ENCODE measurements at places on chromosomes 5 and 9. TPM values are rescaled to one million over a fixed set of nuclear protein-coding genes. Genes with fewer than 3 reads are reported as not detected.

C5 gene
- total RNA-seq, result 5.2 TPM

- no peak for DNase-seq
Measured at GRCh38 chr9:97076238-97076637, 37.3 kb upstream of the CTSV start.

GRCh38 chr5:34578962-34579361 lies 77.2 kb upstream of the RAI14 start:
- DNase-seq, result no peak

- no peak for DNase-seq
Measured at GRCh38 chr9:105318729-105319191, 74.3 kb downstream of the SLC44A1 start.

- no peak for DNase-seq
Measured at GRCh38 chr5:135694012-135694411, 115.2 kb upstream of the CXCL14 start.

GRCh38 chr5:6435356-6435755 lies 13.3 kb upstream of the UBE2QL1 start:
- no peak for DNase-seq

ACTBL2 gene
- total RNA-seq, result not detected

DNA sequence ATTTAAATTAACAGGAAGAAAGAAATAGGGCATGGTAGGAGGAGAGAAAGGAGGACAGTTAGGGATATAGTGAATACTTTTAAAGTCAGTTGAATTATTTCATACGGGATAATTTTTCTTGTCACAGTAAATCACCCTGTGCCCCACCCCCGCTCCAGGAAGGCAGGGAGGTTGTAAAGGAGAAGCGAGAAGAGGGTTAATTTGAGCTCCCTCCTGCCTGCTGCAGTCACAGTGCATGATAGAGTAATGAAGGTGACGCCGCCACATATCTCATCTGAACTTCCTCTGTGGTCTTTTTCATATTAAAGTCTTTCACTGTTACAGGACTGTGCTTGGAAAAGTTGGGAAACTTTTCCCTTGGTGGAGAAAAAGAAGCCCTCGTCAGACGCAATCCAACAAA lies 896 bp upstream of the PCSK5 start:
- DNase-seq, result no peak

GRCh38 chr5:132227485-132228240 lies at the start of gene P4HA2:
Gene P4HA2, minus strand, starts transcription at chr5:132227853. Its CDS starts 9,227 bp downstream, at chr5:132218626.
- DNase-seq, result peak; percentile 7

HMCN2 gene
- total RNA-seq, result 0.19 TPM

INIP gene
- 11.2 TPM for total RNA-seq

- DNase-seq, result no peak
Measured at GRCh38 chr9:137482094-137482781, 23.1 kb upstream of the NSMF start.

DNA sequence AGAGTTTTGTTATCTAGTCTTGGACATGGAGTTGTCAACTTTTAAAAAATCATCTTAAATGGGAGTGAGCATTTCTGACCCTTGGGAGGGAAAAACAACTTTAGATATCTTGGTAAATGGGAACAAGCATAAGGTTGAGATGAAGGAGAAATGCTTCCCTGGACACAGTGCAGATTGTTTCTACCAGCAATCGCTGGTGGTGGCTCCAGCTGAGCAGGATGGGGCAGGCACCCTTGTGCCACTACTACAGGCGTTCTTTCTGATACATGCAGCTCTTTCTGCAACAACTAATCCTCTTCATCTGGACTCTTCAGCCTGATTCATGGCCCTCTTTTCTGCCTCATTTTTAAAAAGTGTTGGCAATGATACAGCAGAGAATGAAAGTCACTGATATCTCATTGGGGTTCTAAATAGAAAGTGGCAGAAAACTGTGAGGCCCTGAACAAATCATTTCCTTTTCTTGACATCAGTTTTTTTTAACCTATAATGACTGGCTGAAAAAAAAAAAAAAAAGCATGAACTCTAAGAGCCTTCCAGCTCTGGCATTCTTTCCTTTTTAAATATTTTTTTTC lies 409.4 kb upstream of the PTGER4 start:
- DNase-seq, result no peak

DNA sequence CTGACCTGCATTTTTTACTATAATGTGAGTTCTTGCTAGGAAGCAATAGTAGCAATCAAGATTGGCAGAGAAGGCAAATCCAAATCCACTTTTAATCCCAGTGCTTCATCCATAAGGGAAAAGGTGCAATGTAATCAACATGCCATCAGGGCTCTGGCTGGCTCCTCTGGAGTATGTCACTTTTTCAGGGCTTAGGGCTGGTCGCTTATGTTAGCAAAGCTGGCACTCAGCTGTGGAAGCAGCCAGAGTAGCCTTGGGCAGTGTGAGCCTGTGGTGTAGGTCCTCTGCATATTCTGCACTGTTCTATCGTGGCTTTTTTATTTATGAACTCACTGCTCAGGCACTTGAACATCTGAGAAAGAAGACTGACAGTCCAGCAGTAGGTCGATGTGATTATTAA lies 16.1 kb downstream of the ACTBL2 start:
- no peak for DNase-seq

NR2F1-AS1 gene
- 25.4 TPM for total RNA-seq

DNA sequence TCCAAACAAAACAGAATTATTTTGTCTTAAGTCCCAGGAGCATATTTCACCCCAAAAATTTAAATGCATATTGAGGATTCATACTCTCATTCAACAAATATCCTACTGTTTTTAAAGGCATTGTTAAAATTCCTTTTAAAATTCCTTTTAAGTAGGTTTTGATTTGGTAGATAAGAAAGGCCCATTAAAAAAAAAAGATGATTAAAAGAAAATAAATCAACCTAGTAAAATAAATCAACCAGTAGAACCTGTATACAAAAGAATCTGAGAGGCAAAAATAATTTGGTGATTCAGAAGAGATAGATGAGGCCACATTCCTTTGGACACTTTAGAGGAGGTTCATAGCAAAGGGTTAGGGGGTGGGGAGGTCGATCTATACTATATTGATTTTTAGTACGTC lies 585.3 kb upstream of the TLE4 start:
- no peak for DNase-seq

DNA sequence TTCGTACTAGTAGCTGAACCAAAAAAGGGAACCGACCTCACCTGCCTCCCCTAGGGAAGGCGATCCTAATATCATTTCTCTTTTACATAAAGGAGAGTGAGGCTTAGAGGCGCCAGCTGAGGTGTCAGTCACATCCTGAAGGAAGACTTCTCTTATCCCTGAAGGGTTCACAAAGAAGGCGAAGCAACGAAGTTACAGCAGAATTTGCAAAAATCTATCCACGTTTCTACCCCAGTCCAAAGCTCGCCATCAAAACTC lies 598 bp upstream of the KIAA1191 start:
- DNase-seq, result no peak

DNA sequence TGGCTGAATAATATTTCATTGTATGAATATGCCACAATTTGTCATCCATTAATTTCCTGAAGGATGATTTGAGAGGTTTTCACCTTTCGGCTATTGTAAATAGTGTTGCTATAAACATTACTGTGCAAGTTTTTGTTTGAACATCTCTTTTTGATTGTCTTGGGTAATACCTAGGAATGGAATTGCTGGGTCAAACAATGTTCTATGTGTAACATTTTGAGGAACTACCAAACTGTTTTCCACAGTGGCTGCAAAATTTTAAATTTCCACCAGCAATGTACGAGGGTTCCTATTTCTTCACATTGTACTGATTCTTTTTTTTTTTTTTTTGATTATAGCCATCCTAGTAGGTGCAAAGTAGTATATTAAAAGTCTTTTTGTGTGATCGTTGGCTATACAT lies 63.8 kb upstream of the ANKH start:
- DNase-seq, result no peak

- no peak for DNase-seq
Measured at GRCh38 chr5:62707563-62707962, 128.9 kb downstream of the LRRC70 start.

GRCh38 chr5:32538031-32538547 lies 47.3 kb upstream of the SUB1 start:
- no peak for DNase-seq

- DNase-seq, result no peak
Measured at GRCh38 chr9:14417237-14417636, 103.3 kb upstream of the NFIB start.

CMBL gene
- total RNA-seq, result 9.4 TPM

DNA sequence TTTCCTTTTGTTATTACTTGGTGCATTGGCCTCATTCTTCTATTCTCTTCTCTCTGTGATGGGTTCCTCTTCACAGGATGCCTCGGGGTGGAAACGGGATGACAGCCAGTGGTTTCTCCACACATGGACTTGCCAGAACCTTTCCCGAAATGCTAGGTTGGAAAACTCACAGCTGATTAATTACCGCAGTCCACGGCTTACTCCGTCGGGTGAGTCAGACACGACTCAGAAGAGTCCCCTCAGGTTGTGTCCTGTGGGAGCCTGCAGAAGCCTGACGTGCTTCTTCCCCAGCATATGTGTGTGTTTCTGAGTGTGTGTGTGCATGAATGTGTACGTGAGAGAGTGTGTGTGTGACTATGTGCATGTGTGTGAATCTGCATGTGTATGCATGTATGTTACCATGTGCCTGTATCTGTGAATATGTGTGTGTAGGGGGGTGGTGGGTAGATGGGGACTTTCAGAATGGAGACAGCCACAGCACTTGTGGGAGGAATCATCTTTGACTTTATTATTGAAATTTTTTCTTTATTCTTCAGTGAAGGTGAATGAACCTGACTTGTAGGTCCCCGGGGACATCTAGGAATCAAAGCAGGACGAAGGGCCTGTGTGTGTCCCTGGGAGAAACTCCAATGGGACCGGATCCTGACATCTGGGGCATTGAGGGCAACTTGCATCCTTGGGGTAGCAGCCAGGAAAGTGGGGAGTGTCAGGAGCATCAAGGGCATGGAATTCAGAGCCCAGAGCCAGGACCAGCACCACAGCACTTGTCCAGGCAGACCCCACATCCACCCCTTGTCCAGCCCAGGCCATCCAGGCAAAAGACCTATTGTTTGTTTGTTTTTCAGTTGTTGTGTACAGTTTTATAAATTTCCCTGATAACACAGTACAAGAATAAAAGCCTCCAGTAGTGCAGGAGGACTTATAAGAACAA lies 21.9 kb upstream of the MED10 start:
- DNase-seq, result no peak

GRCh38 chr5:176803943-176804498 lies 6.3 kb upstream of the UNC5A start:
- DNase-seq, result no peak

DNA sequence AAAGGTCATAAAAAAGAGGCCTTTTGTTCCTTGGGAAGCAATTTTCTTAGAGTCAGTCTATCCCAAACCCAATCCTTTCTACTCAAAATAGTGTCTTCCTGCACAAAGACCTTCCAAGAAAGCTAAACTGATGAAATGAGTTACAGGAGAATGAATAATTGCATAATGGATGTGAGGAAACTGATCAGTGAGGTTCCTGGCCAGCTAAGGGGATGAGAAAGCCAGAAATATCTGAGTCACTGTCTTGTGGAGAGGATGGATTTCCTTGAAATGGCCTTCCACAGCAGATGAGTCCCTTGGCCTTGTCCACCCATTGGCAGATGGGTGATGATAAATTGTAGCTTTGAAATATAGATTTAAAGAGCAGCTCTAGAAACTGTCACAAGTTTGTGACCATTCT lies 756.1 kb downstream of the DNAH5 start:
- no peak for DNase-seq
